ENCODE measurements at places on chromosomes 5 and 9.

GRCh38 chr5:107356891-107357290 is 313.8 kb downstream of the EFNA5 start:
- no peak for DNase-seq

- DNase-seq = no peak
Measured at GRCh38 chr5:43046474-43046873, 6.4 kb upstream of the ANXA2R start.

- DNase-seq = no peak
Measured at GRCh38 chr9:80651044-80651443, 1038.3 kb downstream of the TLE1 start.

GRCh38 chr5:75659791-75660450 is 48.7 kb downstream of the ANKDD1B start:
- peak; percentile 81 for DNase-seq

DNA sequence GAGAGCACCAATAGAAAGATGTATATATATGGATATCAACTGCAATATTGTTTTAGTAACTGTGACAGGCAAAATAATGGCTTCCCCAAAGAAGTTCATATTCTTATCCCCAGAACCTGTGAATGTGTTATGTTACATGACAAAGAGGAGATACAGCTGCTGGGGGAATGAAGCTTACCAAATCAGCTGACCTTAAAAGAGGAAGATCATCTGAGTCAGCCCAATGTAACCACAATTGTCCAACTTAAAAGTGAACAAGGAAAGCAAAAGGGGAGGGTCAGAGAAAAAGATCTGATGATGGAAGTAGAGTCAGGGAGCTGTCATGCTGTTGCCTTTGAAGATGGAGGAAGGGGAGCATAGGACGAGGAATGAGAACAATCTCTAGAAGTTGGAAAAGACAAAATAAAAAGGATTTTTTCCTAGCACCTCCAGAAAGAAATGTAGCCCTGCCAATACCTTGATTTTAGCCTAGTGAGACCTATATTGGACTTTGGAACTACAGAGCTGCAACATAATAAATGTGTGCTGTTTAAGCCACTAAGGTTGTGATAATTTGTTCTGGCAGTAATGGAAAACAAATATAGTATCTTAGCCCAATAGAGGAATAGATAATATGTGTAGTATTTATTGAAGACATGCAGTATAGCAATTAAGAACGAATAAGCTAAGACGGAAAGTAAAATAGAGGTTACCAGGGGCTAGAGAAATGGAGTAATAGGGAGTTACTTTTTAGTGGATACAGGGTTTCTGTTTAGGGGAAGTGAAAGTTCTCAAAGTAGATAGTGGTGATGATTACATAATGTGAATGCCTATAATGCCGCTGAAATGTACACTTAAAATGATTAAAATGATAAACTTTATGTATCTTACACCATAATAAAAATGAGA is 115.9 kb downstream of the PIK3R1 start:
- peak; percentile 92 for DNase-seq

GRCh38 chr5:142465476-142465875 is 140.7 kb upstream of the SPRY4 start:
- DNase-seq = no peak

Measured in MV-4-11 (cell line).